ENCODE measurements at places on chromosomes 16 and 17.

DNA sequence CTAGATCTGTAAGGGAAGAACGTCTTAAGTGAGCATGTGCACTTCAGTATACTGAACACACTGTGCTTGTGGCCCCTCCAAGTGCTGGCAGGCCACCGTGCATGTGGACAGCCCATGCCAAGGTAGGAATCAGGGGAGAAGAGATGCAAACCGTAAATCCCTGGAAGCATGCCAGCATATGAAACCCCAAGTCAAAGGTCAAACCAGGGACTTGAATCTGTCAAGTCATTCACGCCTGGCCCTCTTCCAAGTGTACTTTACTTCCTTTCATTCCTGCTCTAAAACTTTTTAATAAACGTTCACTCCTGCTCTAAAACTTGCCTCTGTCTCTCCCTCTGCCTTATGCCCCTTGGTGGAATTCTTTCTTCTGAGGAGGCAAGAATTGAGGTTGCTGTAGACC, 2.8 kb upstream of the ATXN2L start:
- DNase-seq: no peak

GRCh38 chr17:57394375-57394774, 138.1 kb downstream of the MSI2 start:
- DNase-seq: no peak

- DNase-seq: no peak
Observed at GRCh38 chr17:44829523-44830358, at the start of gene GJC1. Gene GJC1, minus strand, starts transcription at chr17:44830287. Its CDS starts 24,470 bp downstream, at chr17:44805817.

DNA sequence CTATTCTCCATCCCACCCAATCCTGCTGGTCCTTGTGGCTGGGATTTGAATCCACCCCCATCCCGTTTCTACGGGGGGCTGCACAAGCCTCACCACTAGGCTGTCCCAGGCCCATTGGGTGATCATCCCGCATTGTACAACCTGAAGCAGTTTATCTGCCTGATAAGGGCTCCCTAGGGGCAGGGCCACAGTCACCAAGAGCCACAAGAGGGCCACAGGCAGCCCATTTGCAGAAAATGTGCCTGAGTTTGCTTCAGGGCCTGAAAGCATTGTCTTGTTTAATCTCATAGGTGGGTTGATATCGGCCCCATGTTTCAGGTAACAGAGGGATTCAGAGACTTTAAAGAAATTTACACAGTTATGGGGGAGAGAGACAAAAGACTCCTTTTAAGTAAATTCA, 245.0 kb downstream of the CPPED1 start:
- DNase-seq: no peak

- DNase-seq: no peak
Observed at GRCh38 chr17:51650772-51651171, 390.4 kb downstream of the UTP18 start.

DNA sequence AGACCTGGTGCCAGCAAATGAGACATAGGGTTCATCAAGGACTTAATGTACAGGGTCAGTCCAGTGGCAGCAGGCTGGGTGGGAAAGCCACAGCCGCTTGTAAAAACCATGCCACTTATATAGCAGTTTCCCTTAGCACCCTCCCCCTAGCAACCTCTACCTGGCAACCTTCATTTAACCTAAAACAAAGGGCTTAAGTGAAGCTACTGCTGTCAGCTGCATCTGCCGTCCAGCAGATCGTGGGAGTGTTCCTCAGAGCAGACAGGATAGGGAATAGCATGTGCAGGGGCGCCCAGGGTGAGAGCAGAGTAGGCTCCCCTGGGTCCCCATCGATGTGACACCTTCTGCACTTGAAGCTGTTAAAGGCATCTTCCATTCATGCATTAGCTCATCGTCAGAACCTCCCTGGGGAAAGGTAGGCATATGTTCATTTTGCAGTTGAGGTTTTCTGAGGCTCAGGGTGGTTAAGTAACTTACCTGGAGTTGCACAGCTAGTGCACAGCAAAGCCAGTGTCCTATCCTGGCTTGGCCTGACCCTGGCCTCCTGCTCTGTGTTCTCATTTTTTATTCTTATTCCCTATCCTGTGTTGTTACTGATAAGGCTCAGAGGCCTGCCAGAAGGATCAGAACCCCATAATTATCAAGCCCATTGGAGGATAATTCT, 112.5 kb downstream of the SOCS1 start:
- no peak for DNase-seq

- DNase-seq: no peak
Observed at GRCh38 chr17:15444805-15445204, 22.6 kb downstream of the CDRT4 start.

GRCh38 chr17:82392941-82393340, 21.4 kb downstream of the UTS2R start:
- DNase-seq: no peak

DNA sequence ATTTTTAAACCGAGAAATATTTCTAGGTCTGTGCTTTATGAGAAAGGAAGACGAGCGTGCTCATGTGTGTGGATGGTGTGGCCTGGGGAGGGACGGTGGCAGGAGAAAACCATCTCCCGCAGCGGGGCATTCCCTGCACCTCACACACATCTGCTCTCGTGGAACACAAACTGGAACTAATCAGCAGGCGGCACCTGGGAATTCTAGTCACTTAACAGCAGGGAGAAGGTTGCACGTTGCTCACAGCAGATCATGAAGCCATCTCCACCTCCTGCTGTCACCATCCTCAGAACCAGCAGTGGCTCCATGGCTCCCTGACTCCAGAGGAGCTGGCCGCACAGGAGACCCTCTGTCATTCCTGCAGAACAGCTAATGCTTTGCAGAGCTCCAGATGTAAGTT, 35.2 kb downstream of the ADCY9 start:
- no peak for DNase-seq
